Activated CD4-positive, alpha-beta T cell treated with anti-CD3 and anti-CD28 coated beads for 1 hour (primary cell): ENCODE measurements at places on chromosomes 1 and 21.

DNA sequence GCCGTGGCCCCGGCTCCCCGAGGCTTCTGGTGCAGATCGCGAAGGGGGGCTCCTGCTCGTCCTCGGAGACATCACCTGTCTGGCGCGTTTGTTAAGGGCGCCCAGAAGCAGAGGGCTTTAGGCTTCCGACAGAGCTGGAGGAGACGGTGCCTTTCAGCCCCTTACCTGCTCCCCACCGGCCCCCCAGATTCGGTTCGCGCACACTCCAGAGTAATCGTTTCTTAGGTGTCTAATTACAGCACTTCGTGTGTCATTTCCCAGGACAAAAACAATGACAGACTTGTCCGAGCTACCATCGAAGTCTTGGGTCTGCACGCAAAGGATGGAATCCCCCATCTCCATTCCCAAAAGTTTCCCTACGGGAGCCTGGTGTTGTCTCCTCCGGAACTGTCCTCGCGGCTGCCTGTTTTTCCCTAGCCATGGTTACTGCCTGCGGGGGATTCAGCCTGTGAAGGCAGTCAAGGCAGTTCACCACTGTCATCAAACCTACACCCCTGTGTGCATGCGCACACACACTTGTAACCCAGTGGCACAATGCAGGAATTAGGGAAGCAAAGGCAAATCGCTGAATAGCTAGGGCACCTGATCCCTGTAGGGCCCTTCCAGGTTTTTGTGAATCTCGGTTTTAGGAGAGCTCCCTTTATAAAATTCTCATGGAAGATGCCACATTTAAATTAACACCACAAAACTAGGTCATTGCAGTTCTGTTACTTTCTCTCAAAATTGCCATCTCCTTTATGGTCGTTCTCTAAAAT lies 738 bp upstream of the CDC42BPA start:
- no peak for DNase-seq

- DNase-seq: no peak
These were observed 43.5 kb upstream of the JAK1 start for GRCh38 chr1:65009724-65010420.

DNA sequence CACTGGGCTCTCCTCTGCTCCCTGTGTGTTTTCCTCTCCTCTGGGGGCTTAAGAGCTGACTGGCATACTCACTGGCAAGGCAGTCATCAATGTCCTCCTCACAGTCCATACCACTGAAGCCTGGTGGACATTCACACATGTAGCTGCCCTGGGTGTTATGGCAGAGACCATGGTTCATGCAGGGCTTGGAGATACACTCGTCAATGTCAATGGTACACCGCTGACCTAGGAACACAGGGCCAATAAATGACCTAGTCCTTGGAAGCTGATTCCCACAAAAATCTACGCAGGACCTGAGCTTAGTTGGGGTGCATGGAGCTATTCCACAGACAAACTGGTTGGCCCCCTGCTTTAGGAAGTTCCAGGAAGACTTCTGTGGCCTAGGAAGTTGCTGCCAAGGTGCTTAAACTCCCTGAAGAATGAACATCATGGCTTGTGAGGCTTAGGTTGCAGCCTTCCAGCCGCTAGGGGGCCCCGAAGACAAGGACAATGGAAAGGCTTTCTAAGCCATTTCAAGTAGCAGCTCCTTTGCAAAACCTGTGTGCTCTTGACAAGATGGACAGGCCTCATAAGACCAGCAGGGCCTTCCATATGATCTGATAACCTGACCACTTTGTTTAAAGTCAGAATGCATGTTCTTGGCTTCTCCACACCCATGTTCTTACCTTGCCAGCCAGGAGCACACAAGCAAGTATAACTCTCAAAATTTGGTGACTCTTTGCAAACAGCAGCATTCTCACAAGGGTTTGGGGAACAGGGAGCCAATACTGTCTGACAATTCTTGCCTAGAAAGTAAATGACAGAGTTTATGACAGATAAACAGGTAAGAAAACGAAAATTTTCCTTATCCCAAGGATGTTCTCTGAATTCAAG lies 52.3 kb upstream of the ADAM30 start:
- DNase-seq: peak; percentile 49

DNA sequence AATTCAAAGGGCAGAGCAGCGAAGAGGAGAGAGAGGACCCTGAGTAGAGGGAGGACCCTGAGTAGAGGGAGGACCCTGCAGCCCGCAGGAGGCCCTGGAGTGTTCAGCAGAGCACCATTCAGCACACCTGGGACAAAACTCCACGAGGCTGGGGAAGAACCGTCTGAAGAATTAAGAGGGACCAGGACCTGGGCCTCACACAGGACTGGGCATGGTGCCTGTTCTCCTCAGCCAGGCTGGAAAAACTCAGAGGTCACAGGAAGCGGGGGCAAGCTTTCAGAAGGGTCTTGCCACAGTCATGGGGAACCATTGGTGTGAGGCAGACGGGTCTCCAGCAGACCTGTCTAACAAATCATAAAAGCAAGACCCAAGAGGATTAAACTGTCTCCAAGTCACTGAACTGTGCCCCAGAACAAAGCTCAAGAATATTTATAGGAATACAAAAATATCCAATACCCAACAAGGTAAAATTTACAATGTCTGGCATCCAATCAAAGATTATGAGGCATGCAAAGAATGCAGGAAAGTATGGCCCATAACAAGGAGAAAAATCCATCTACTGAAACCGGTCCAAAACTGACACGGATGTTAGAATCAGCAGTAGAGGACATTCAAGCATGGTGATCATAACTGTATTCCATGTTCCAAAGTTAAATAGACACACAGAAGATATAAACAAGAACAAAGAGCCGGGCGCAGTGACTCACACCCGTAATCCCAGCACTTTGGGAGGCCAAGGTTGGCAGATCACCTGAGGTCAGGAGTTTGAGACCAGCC lies 30.6 kb downstream of the MORN1 start:
- no peak for DNase-seq

DNA sequence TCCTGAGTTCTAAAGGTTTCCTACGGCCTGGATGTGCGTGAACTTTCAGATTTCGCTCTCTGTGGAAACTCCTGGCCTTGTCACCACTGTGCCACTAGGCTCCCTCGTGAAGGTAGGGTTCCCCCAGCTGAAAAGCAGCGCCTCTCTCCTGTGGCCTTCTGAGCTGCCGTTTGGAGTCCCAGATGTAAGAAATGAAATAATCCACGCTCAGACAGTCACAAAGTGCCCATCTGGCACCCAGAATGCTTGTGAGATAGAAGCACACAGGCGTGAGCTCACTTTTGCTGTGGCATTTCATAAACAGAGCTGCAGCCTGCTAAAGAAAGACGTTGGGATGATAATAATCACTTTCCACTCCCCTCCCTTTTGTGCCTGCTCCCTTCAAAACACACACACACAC lies 65.8 kb downstream of the LMO4 start:
- no peak for DNase-seq
